ENCODE measurements at places on chromosomes 3 and 15. TPM values are rescaled to one million over a fixed set of nuclear protein-coding genes. Genes with fewer than 3 reads are reported as not detected.

DNA sequence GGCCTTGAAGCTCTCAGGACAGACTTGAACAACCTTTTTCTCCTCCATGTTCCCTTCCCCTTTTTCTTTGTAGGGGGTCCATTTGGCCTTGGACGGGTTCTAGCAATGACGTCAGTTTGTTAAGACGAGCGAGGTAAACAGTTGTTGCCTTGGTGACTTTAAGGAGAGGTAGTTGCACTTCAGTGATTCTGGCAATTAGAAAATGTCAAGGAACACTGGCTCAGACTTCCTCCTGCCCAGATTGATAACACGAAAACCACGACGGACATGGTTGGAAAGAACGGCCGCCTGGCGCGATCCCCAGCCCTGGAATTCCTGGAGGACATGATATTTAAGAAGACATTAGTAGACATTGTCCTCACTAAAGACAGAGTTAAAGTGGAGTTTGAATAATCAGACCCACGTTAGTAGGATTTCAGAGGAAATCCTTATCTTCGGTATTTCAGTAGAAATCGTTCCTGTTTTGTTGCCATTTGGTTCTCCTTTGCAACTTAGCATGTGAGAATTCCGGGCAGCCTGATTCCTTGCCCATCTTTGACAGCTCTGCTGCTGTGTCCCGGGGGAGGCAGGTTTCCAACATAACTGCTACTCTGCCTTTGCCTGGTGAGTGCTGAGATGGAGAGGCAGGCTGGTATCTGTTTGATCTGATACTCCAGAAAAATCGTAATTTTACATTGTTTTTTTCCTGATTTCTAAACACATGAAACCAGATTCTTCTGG lies 87.3 kb downstream of the ST6GAL1 start:
- DNase-seq, result no peak

- DNase-seq, result no peak
These were observed 141.0 kb downstream of the WDR72 start for GRCh38 chr15:53618461-53618860.

DNA sequence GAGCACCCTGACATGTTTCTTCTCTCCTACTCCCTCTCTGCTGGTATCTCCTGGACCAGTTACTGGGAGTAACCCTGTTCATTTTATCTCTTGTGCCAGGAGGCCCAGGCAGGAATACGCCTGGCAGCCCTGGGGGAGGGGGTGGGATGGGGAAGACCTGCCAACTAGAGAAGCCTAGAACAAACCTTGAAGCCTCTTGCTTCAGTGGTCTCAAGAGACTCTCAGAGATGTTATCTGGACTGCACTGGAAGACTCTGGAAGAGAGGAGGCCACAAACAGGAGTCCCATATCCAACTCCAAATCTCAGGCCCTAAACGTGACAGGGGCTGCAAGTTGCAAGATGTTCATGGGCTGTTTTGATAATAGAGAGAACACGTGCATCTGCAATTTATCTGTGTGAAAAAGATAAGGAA lies at the start of gene EPB42:
Gene EPB42 (minus strand): TSS at position 28 of the 413 bp plus-strand sequence. CDS start 193 bp downstream, outside the sequence.
- no peak for DNase-seq

DNA sequence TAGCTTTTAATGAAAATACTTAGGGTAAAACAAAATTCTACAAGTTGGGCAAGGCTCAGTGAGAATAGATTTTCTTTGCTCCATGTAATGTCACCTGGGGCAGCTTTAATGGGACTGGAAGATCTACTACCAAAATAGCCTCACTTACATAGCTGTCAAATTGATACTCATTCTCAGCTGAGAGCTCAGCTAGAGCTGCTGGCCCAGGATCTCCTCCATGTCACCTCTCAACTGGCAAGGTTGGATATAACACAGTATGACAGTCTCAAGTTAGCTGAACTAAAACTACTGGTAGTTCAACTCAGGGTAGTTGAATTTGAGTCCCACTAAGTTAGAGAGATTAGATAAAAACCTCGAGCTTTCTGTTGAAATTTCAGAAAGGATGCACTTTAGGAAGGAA lies 218.5 kb upstream of the PLSCR5 start:
- DNase-seq, result peak; percentile 63

DNA sequence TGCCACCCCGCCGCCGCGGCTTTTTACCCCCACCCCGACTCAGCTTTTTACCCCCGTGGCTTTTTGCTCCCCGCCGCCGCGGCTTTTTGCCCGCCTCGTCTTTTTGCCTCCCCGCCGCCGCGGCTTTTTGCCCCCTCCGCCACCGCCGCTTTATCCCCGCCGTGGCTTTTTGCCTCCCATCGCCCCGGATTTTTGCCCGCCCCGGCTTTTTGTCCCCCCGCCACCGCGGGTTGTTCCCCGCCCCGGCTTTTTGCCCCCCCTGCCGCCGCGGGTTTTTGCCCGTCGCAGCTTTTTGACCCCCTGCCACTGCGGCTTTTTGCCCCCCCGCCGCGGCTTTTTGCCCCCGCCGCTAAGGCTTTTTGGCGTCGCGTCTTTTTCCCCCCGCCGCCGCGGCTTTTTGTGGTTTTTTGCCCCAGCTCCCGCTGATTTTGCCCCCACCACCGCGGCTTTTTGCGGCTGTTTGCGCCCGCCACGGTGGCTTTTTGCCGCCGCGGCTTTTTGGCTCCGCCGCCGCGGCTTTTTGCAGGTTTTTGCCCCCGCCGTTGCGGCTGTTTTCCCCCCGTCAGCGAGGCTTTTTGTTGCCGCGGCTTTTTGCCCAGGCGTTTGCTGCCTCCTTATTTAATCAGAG lies 597.2 kb downstream of the GOLGA6L6 start:
- DNase-seq, result no peak

DNA sequence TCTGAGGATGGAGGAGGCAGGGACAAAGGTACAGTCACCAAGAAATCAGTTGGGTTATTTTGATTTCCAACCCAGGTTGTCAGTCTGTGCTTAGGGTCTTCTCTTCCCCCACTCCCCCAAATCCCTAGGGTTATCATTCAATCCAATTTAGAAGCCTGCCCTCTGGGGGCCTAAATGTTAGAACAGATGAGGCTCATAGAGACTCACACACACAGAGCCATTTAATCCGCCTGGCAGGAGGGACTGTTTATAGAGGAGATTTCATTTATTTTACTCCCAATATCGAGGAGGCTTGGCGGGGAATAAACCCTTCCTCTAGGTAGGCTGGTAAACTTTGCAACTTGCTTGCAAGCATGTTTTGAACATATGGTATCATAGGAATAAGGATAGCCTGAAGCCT lies 52.8 kb downstream of the RHCG start:
- DNase-seq, result no peak

CCR4 gene
- not detected for polyA plus RNA-seq

TFDP2 gene
- polyA plus RNA-seq, result 136 TPM

All from cardiac muscle cell (in vitro differentiated cells and primary cell).